ENCODE measurements at places on chromosomes 11 and 22.

DNA sequence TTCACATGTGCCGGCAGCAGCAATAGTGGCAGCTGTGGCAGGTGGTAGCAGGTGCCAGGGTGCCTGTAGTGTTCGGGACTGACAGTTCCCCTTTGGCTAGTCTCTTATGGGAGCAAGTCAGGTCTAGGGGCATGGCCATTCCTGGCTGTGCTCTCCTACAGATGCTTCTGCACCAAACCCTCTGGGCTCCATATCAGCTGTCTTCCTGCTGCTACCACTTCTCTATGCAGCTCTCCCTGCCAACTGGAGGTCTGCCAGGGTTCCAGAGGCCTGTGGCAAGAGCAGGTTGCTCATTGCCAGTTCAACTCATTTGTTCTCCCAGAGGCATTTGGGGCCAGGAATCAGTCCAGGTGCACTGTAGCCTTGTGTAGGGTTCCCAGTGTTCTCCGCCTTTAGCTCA is 473.7 kb downstream of the JRKL start:
- no peak for DNase-seq

- no peak for DNase-seq
Observed at GRCh38 chr22:17172029-17172833, 13.2 kb upstream of the HDHD5 start.

GRCh38 chr22:48425091-48425506 is 1402.6 kb downstream of the BRD1 start:
- DNase-seq: no peak

DNA sequence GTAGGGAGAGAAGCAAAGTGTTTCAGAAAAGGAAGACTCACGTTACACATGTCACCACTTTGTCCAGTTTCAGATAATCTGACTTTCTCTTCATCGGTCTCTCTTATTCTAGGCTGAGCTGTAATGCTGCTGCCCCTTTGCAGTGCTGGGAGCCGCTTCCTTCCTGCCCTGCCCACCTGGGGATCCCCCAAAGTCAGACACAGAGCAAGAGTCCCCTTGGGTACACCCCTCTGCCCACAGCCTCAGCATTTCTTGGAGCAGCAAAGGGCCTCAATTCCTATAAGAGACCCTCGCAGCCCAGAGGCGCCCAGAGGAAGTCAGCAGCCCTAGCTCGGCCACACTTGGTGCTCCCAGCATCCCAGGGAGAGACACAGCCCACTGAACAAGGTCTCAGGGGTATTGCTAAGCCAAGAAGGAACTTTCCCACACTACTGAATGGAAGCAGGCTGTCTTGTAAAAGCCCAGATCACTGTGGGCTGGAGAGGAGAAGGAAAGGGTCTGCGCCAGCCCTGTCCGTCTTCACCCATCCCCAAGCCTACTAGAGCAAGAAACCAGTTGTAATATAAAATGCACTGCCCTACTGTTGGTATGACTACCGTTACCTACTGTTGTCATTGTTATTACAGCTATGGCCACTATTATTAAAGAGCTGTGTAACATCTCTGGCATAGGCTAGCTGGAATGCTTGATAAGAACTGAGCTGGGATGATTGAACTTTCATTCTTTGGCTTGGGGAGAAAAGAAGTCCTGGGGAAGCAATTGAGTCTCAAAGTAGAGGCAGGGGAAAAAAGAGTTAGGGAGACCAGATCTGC is 31.2 kb upstream of the SMIM35 start:
- DNase-seq: no peak

DNA sequence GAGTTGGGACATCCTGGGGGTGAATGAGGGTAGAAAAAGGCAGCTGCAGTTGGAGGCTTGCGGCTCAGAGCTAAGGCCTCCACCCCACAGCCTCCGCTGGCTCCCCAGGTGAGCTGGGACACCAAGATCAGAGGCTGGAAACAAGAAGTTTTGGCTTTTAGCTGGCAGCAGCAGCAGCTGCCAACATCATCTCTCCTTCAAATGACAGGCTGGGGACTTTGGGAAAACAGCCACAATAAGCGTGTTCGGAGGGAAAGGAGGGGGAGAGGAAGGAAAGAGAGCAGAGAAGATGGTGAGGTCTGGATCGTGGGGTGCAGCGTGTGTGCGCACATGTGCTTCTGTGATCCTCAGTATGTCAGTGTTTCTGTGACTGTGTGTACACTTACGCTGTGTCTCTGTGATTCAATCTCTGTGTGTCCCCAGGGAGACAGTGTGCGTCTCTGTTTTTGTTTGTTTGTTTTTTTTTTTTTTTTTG is 62.0 kb upstream of the RASD2 start:
- no peak for DNase-seq

DNA sequence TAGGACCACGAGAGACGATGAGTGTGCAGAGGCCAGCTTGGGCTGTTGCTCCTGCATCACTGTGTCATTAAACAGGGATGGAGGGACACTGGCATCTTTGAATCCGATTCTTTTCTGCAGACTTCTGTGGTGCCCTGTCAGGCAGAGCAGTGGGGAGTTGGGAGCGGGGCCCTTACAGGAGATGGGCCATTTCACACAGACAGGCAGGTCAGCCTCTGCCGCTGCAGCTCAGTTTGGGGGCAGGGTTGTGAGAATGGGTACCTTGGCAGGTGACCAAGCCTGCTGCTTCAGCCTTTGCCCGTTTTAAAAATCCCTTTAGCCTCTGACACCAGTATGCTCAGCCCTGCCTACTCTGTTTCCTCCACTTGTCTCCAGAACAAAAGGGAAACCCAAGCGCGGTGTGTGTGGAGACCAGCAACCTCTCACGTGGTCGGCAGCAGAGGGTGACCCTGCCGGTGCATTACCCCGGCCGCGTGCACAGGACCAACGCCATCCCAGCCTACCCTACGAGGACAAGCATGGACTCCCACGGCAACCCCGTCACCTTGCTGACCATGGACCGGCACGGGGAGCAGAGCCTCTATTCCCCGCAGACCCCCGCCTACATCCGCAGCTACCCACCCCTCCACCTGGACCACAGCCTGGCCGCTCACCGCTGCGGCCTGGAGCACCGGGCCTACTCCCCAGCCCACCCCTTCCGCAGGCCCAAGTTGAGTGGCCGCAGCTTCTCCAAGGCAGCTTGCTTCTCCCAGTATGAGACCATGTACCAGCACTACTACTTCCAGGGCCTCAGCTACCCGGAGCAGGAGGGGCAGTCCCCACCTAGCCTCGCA is 12.6 kb downstream of the C22orf31 start:
- no peak for DNase-seq

GRCh38 chr11:30487200-30487898 is 98.8 kb downstream of the MPPED2 start:
- peak; percentile 2 for DNase-seq

DNA sequence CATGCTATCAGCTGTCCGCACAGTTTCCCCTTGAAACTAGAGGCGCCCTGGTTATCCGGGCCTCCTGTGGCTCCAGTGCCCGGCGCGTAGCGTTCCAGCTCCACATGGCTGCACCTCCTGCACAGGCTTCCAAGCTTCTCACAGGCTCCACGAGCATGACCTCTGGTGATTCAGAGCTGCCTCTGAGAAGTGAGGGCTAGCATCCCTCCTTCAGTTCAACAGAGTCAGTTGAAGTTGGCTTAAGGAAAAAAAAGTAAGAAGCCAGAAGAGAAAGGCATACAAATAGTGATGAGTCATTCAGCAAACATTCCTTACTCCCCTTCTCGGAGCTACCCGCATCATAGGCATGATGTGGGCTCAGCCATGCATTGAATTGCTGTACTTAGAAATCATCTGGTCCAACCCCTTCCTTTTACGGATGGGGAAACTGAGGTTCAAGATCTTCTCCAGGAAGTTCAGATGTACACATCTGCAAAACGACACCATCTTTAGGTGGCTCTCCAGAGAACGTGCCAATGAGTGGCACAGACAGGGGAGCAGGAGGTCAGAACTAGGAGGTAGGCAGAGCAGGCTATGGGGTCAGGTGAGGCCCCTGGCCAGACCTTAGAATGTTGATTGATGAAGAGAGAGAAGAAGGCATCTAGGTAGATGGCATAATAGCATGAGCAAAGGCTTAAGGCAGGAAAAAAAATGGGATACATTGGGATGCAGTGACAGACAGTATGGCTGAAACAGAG is 216.3 kb upstream of the TBCEL start:
- DNase-seq: no peak

DNA sequence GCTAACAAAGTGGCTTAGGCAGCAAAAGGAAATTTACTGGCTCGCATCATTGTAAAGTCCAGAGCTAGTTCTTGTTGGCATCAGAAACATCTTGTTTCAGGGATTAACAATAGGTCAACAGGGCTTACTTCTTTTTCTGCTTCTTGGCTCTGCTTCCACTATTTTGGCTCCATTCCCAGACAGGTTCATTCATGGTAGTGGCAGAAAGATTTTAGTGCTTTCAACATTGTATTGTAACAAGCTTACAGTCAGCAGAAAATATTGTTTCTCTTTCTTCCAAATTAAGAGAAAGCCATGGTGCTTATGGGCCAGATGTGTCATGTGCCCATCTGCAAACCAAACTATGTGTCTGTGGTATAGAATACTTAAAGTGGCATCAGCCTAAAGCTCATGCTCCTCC is 315.6 kb downstream of the RAB38 start:
- no peak for DNase-seq

DNA sequence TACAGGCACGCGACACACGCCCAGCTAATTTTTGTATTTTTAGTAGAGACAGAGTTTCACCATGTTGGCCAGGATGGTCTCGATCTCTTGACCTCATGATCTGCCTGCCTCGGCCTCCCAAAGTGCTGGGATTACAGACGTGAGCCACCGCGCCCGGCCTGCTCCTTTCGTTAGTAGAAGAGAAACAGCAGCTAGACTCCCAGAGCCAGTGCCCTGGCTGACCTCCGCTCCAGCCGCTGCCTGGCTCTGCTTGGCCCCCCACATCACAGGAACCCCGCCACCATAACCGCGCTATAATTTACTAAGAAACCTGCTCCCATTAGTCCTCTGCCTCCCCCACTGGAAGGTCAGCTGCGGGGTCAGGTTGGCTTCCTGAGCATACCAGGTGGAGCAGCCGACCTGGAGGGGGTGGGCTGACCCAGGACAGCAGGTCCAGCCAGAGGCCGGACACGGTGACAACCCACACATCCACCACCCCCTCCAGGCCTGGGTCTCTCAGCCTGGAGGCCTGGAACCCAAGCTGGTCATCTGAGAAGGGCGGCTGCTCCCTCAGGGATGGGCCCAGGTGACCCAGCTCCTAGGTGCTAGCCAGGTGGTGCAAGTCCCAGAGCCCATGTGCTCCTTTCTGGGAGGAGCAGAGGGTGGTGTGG is 7.5 kb upstream of the POLDIP3 start:
- no peak for DNase-seq

GRCh38 chr11:108246885-108247284 is 24.0 kb downstream of the ATM start:
- DNase-seq: no peak

- DNase-seq: no peak
Observed at GRCh38 chr11:78812513-78813293, 238.0 kb upstream of the NARS2 start.

DNA sequence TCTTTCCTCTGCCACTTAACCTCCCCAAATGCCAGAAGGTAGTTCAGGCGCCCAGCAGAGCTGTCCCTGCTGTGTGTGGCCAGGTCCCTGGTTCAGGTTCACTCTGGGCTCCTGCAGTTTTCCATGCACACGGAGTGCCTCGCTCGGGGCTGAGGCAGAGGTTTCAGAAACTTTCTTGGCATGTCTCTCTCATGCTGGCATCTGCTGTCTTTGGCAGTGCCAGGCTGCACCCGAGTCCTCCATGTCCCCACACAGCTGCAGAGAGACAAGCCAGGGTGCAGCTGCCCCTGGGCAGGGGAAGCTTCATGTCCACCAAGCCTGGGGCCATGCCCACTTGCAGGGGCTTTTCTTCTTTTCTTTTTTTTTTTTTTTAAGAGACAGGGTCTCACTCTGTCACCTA is 7.0 kb upstream of the NEFH start:
- no peak for DNase-seq

DNA sequence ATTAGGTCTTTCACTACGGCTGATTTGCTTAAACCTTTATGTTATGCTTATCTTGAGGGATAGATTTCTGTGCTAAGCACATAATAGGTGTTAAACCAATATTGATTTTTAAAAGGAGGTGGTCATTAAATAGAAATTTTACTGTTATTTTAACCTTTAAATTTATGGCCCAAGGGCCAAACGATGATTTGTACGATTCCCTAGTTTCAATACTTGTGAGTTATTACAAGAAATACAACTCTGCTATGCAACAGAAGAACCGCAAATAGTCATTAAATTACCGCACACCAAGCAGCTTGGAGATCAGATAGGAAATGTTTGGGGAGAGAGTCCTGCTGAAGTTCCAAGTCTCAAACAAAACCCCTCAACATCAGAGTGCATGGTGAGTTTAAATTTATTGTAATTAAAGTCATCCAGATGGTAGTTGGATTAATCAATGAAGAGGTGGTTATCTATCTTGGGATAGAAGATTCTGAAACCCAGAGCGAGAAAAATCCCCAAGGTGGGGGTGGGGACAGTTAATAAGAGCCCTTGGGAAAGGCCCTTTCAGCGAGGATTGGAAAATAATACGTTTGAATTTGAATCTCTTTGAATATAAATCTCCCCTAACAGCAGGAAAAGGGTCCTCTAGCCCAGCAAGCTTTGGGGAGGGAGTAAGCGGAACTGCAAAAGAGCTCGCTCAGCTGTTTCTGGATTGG is 805 bp upstream of the QSER1 start:
- DNase-seq: peak; percentile 61

- no peak for DNase-seq
Observed at GRCh38 chr22:41828516-41828915, 4.4 kb upstream of the SREBF2 start.

DNA sequence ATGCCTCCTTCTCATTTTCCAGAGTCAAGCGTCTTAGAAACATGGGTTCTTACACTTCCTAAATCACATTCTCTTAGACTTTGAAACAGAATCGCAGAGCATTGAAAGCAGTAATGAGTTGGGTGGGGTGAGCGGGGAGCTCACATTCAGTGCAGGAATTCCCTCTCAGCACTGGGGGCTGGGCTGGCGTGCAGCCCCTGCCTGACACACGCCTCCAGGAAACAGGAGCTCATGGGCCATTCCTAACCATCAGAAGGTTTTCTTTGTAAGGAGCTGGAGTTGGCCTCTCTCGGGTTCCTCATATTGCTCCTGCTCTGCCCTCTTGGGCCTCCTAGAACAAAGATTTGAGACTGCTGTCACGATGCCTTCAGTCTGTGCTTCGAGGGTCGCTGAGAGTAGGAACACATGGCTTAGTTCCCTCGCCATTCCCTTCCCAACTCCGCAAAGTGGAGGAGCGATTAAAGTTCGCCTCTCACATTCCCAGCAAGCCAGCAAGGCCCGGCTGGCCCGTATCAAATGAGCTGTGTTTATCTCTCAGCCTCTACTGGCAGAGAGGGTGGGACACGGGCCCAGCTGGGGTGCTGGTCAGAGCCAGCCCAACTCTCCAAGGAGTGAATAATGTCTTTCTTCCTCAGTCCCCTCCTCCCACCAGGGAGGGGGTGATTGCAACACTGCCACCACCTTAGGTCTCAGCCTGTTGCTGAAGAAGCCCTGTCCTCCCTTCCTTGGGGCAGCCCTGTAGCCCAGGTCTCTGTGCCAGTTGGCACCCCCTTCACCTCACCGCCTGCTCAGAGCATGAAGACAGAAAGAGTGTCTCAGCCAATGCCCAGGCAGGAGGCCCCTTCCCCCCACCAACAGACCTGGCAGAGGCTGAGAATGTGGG is 10.4 kb downstream of the CHRDL2 start:
- DNase-seq: no peak

DNA sequence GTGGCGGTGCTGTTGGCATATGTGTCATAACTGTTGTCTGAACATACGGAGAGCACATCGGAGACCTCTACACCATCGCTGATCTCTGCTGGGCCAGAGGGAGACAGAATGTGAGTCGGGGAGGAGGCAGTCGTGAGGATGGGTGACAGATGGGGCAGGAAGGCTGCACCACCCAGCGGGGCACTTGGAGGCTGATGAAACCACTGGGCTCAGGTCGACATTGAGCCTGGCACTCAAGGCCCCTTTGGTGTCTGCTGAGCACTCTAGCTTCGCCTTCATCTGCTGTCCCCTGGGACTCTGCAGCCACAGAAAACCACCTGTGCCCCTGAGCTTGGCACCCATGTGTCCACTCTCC is 2.5 kb upstream of the KLHL35 start:
- DNase-seq: no peak
